Stimulated activated CD4-positive, alpha-beta T cell treated with anti-CD3 and anti-CD28 coated beads, Interleukin-15, amount 100 ng/mL, for 1 hour (primary cell): ENCODE measurements at places on chromosomes 6 and 20.

DNA sequence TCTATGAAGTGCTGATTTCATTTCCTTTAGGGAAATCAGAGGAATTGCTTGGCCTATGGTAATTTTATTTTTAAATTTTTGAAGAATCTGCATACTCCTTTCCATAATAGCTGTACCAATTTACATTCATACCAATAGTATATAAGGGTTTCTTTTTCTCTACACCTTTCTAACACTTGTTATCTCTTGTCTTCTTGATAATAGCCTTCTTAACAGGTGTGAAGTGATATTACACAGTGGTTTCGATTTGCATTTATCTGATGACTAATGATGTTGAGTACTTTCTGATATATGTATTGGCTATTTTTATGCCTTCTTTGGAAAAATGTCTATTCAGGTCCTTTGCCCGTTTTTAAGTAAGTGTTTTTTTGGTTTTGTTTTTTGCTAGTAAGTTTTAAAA, 40.8 kb downstream of the SMAP1 start:
- DNase-seq: no peak

DNA sequence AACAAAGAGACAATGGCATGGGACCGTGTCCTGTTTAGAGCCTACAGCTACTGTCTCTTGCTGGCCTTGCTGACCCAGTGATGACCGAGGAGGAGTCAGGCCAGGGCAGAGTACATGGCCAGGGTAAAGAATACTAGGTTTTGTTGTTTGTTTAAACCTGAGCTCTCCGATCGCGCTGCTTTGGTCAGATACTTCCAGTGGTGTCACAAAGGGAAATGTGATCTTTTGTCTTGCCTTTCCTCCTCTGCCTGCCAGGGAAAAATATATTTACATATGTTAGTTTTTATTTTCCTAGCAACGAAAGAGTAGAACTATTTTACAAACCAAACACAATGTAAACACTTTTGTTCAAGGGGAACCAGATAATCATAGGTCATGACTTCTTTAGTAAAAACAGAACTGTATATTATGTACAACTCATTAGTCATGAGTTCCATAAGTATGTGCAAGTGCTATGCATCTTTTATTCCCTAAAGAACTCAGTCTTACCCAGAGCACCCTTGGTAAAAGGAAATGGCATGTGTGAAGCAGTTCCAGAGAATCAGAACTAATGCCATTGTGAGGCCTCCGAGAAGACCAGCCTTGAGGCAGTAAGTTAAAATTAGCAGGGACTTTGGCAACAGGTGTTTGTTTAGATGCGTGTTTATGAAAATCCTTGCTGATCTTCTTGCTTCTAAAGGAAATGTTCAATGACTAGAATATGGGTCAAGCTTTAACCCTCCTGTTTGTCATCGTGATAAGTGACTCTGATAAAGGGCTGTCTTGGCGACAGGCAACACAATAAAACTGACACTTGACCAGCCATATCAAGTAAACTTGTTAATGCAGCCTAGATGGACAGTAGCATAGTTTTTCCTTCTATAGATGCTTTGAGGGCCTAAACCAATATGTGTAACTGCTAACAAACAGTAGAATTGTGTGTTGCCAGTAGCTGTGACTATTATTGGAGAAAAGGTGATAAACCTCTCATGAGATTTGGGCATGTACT, 204.6 kb downstream of the NKAIN2 start:
- no peak for DNase-seq

DNA sequence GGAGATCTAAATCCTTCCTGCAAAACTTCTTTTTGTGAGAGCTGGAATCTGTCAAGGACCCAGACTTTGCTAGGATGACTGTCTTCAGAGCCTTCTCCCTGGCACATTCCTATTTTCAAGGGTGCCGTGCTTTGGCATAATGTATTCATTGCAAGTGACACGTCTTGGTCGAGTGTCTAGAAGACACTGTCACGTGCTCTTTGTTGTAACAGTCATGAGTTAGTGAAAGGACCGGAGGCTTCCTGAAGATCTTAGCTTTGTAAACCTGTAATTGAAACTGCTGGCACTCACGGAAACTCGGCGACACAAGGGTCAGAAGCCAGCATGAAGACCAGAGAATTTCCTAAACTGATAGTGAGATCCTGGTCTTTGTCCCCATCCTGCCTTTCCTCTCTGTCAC, 19.7 kb upstream of the TAGAP start:
- DNase-seq: no peak

GRCh38 chr20:3105256-3106137, 21.0 kb upstream of the AVP start:
- DNase-seq: no peak

DNA sequence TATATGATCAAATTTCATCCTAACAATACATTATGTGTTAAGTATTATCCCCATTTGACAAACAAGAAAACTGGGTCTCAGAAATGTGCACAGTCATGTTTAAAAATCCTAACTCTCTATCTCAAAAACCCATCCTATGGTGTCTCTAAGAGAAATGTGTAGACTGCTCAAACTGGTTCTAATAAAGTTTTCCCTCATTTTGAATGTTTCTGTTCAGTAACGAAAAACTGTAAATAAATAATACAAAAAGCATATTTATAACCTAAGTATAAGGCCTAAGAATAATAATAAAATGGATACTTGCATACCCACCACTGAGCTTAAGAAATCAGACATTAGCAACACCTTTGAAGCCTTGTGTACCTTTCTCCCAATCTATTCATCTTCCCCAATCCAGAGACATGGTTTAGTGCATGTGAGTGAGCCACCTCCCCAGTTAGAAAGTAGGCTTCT, 39.0 kb downstream of the TNFAIP3 start:
- DNase-seq: no peak

DNA sequence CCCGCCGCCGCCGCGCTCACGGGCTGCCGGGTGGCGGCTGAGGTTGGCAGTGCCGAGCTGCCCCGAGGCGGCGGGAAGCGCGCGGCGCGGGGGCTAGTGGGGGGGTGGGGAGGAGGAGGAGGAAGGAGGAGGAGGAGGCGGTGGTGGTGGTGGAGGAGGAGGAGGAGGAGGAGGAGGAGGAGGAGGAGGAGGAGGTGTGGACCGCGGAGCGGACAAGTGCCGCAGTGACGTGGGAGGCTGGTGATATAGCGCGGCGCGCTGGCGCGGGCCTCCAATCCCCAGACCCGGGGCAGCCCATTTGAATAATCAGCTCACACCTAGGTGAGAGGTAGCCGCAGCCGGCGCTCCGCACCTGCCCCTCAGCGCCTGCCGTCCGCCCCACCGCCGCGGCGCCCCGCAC, at the start of gene FOXA2:
Gene FOXA2, minus strand, starts transcription at position 51 of the 400 bp plus-strand sequence. CDS start 294 bp downstream, outside the sequence.
- no peak for DNase-seq

- DNase-seq: no peak
Observed at GRCh38 chr20:8933381-8933807, 135.5 kb upstream of the PLCB4 start.

- DNase-seq: no peak
Observed at GRCh38 chr20:51938559-51939258, 136.4 kb upstream of the SALL4 start.

- DNase-seq: no peak
Observed at GRCh38 chr6:139330826-139331500, 39.2 kb upstream of the TXLNB start.

GRCh38 chr20:50924261-50924920, 6.8 kb downstream of the ADNP start:
- no peak for DNase-seq

DNA sequence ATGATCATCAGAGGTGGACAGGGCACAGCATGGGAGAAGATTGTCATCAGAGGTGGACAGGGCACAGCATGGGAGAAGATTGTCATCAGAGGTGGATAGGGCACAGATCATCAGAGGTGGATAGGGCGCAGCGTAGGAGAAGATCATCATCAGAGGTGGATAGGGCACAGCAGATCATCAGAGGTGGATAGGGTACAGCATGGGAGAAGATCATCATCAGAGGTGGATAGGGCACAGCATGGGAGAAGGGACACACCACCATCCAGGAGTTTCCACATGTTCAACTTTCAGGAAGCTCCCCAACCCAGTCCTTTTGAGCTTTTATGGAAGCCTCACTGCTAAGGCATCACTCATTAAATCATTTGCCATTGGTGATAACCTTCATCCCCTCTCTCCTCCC, 104.1 kb downstream of the MAP7 start:
- DNase-seq: no peak

DNA sequence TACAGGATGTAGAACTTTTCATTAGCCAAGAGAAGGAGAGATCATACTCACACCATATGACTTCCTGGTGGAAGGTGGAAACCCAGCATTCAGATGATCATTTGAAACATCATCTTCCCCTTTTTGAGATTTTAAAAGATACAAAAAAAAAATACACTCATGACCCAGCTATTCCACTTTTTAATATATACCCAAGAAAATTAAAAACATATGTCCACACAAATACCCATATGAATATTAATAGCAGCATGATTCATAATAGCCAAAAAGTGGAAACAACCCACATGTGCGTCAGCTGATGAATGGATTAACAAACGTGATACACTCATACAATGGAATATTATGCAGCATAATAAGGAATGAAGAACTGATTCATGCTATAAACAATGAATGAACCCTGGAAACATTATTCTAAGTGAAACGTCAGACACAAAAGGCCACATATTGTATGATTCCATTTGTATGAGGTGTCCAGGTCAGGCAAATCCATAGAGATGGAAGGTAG, 130.0 kb upstream of the SGK1 start:
- DNase-seq: no peak

DNA sequence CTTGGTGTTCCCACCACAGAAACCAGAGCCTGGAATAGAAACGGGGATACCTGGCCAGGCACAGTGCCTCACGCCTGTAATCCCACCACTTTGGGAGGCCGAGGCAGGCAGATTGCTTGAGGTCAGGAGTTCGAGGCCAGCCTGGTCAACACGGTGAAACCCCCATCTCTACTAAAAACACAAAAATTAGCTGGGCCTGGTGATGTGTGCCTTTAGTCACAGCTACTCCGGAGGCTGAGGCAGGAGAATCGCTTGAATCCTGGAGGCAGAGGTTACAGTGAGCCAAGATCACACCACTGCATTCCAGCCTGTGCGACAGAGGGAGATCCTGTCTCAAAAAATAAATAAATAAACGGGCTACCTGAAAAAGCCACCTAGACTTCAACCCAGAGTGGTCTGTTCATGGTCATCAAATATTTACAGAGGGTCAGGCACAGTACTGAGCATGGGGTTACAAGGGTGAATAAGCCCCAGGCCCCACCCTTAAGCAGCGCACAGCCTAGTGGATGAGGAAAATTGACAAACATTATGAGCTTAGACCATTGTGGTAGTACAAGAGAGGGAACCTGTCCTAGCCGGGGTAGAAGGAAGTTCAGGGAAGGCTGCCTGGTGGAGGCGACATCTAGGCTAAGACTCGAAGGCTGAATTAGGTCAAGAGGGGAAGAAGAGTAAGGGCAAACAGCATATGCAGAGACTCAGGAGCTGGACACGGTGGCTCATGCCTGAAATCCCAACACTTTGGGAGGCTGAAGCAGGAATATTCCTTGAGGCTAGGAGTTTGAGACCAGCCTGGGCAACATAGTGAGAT, 7.2 kb upstream of the PCIF1 start:
- no peak for DNase-seq

GRCh38 chr20:60142587-60142986, 184.4 kb downstream of the CDH26 start:
- DNase-seq: no peak

DNA sequence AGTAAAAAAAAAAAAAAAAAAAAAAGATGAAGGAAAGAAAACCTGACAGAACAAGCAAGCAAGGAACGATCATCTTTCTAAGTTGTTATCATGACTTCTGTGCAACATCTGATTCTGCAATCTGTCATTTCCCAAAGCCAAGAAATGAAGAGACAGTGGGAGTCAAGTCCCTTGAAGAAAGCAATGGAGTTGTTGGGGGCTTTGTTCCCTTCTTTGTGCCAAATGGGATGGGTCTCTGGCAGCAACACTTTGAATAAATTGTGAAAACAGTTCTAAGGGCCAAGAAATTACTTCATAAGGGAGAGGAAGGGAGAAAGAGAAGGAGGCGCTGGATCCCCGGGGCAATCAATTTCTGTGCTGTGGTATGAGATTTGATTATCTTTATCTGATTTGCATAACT, 33.3 kb upstream of the RSPO3 start:
- DNase-seq: no peak

DNA sequence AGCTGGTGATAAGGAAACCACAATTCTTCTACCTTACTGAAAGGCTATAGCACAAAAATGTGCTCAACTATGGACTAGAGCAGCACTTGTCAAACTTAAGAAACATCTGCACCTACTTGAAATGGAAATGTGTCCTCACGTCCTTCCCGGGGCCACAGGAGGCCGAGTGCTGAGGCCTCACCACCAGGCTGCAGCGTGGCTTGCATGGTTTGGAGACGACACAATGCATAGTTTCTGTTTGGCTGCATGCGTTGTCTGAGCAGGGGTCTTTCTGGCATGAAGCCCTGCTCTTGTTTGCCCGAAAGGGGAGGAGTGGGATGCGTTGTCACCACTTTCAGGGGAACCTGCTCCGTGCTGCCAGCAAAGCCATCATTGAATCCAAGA, 228.8 kb downstream of the TTLL2 start:
- no peak for DNase-seq

DNA sequence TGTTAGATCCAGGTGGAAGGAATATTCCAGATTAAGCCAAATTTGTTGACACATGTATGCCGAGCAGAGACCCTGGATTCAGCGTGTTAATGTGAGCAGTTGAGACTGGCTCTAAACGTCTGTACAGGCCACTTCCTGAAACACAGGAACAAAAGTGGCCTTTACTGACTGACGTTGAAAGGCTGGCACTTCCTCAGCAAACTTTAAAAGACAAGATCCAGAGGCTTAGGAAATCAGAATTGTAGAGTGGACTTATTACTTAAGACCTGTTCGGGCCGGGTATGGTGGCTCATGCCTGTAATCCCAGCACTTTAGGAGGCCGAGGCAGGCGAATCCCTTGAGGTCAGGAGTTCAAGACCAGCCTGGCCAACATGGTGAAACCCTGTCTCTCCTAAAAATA, 125.7 kb upstream of the ARID1B start:
- DNase-seq: no peak

DNA sequence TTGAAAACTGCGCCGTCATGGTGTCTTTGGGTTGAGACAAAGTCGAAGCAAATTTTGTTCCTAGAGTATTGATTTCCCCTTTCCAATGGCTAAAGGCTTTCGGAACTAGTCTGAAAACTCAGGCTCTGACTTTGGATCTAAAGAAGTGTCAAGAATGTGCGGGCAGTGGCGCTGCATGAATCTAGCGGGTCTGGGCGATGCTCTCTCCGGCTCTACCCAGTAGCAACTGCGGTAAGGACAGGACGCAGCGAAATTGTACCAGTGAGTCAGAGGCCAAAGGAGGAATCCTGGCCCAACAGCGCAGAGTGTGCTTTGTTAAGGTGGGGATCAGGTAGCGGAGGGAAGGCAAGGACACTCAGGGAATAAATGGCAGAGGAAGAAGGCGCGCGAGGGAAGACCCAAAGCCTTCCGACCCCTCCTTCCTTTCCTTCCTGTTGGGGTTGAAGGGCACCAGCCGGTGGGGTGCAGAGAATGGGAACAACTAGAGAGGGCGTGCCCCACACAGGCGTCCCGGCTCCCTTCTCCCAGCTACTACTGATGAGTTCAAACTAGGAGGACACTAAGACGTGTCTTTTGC, 32.1 kb downstream of the HLA-F start:
- DNase-seq: no peak
